ENCODE measurements at places on chromosomes 4 and X. TPM values are rescaled to one million over a fixed set of nuclear protein-coding genes. Genes with fewer than 3 reads are reported as not detected.

DNA sequence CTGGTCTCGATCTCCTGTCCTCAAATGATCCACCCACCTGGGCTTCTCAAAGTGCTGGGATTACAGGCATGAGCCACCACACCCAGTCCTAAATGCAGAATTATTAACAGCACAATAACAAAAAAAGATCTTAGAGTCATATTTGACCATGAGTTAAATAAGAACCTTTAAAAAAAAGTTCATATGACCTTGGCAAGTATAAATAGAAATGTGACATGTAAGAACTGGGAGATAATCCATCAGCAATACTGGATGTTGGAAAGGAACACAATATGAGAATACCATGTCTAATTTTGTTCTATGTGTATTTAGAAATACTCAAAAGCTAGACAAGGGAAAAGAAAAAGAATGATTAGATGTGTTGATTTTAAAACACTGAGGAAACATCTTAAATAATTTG is 231.6 kb downstream of the RAPGEF2 start:
- no peaks in the 10 kb centered on the region for H3K4me1 ChIP-seq
- no peak overlapping the region for H3K4me3 ChIP-seq
- no peaks in the 10 kb centered on the region for H3K27me3 ChIP-seq
- H3K27ac ChIP-seq, result no peak overlapping the region
- DNase-seq, result no peak

DNA sequence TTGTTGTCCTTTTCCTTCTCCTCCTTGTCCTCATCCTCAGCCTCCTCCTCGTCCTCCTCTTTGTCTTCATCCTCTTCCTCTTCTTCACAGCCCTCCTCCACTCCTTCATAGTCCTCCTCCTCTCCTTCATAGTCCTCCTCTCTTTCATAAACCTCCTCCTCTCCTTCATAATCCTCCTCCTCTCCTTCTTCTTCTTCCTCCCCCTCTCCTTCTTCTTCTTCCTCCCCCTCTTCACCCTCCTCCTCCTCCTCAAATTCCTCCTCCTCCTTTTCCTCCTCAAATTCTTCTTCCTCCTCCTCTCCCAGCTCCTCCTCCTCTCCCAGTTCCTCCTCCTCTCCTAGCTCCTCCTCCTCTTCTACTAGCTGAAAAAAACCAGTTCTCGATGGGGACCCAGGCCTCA is 143.8 kb upstream of the RADX start:
- no peak overlapping the region for H3K27ac ChIP-seq
- no peaks in the 10 kb centered on the region for H3K36me3 ChIP-seq
- H3K4me1 ChIP-seq, result no peaks in the 10 kb centered on the region
- no peak overlapping the region for H3K4me3 ChIP-seq

Gene FRYL
- total RNA-seq, result 107 TPM

DNA sequence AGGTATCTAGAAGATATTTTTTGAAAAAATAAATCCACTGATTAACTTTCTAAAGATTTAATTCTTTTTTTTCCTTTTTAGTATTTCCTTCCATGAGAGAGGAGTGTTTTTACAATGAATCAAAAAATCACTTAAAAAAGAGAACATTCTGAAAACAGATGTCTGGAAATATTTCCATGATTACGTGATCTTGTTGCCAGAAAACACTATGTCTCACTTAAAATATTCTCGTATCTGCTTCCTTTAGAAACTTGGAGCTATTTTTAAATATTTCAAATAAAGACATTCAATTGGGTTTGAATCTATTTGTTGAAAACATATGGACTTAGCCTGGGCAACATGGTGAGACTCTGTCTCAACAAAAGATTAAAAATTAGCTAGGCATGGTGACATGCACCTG is 232.8 kb upstream of the RASGEF1B start:
- no peak overlapping the region for H3K27ac ChIP-seq
- H3K4me1 ChIP-seq, result no peaks in the 10 kb centered on the region
- no peaks in the 10 kb centered on the region for H3K27me3 ChIP-seq
- H3K4me3 ChIP-seq, result no peak overlapping the region

Gene GABRQ
- not detected for total RNA-seq

DNA sequence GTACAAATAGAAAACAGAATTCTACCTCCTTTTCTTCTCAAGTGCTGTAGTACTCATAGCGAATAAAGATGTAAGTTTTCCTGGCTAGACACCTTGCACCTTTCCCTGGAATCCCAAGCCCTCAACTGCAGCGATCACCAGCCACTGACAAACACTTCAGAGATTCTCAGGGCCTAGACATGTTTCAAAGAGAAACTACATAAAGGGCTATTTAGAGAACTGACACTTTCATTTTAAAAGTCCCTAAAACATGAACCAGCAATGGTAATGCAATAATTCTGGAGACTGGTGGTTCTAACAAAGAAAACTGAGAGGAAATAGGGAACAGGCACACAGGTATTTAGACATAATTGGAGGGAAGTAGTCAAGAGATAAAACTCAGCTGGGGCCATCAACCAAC is 35.7 kb downstream of the FANCB start:
- H3K27me3 ChIP-seq, result no peaks in the 10 kb centered on the region
- no peak overlapping the region for H3K4me3 ChIP-seq
- H3K4me1 ChIP-seq, result no peaks in the 10 kb centered on the region

Gene ZCCHC12
- not detected for total RNA-seq

Gene UNC5C
- not detected for total RNA-seq

Measured in activated CD8-positive, alpha-beta T cell treated with anti-CD3 and anti-CD28 coated beads, Interleukin-2, amount 10 ng/mL, durations not matched to agents 7 days and 5 days (primary cell).